ENCODE measurements at places on chromosomes 6 and 20. TPM values are rescaled to one million over a fixed set of nuclear protein-coding genes. Genes with fewer than 3 reads are reported as not detected.

IP6K3 gene
- not detected for total RNA-seq

ARFGEF3 gene
- total RNA-seq = 0.11 TPM

ATP6V1G2 gene
- total RNA-seq = 2.0 TPM

SLC17A3 gene
- not detected for total RNA-seq

AMD1 gene
- 96.3 TPM for total RNA-seq

CCN2 gene
- not detected for total RNA-seq

OR2J3 gene
- total RNA-seq = not detected

RIPPLY2 gene
- total RNA-seq = not detected

SCUBE3 gene
- total RNA-seq = 0.07 TPM

- H3K27ac ChIP-seq = no peak overlapping the region
- no peak for DNase-seq
- H3K4me1 ChIP-seq = no peaks in the 10 kb centered on the region
- H3K27me3 ChIP-seq = no peaks in the 10 kb centered on the region
- H3K36me3 ChIP-seq = peaks cover 6% of the 10 kb centered on the region
- H3K4me3 ChIP-seq = no peak overlapping the region
Measured at GRCh38 chr6:20575704-20576451, 41.6 kb downstream of the CDKAL1 start.

DNA sequence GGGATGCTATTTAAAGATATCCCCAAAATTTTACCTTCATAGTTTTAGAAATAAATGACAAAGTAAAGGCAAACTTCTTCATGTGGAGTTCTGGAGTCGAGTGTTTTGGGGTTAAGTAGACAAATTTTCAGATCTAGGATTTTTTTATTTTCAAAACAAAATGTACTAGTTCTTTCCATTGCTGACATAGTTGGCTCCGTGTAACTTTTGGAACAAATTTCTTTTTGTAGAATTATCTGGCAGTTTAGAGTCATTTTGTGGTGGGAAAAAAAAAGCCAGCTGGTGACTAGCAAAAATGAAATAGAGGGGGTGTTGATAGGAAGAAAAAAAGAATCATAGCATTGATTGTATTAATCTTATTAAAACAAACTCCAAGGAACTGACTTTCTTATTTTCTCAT, 131.6 kb upstream of the TCF21 start:
- no peak overlapping the region for H3K27ac ChIP-seq
- no peaks in the 10 kb centered on the region for H3K4me1 ChIP-seq
- H3K27me3 ChIP-seq = no peaks in the 10 kb centered on the region
- no peaks in the 10 kb centered on the region for H3K36me3 ChIP-seq
- no peak for DNase-seq

GRCh38 chr6:113690281-113691259, 166.6 kb upstream of the MARCKS start:
- DNase-seq = no peak
- no peaks in the 10 kb centered on the region for H3K36me3 ChIP-seq

DNA sequence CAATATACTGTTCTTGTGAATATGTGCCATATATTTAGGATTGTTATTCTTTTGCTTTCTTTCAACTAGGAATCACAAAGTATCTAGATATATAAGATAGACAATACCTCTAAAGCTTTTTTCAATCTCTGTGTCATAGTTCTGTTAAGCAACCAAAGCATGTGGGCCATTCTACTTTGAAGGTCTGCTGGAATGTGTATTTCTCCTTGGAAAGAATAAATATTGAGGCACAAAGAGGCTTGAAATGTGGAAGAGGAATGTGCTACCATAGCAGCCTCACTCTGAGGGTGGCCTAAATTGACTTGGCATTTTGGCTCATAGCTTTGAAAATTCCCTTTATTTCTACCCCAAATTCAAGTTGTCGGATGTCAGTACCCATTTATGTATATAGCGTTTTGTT, 488.5 kb upstream of the MAN1A1 start:
- H3K4me3 ChIP-seq = no peak overlapping the region
- no peaks in the 10 kb centered on the region for H3K36me3 ChIP-seq
- H3K27me3 ChIP-seq = no peaks in the 10 kb centered on the region
- H3K27ac ChIP-seq = no peak overlapping the region
- H3K4me1 ChIP-seq = no peaks in the 10 kb centered on the region
- DNase-seq = no peak

DNA sequence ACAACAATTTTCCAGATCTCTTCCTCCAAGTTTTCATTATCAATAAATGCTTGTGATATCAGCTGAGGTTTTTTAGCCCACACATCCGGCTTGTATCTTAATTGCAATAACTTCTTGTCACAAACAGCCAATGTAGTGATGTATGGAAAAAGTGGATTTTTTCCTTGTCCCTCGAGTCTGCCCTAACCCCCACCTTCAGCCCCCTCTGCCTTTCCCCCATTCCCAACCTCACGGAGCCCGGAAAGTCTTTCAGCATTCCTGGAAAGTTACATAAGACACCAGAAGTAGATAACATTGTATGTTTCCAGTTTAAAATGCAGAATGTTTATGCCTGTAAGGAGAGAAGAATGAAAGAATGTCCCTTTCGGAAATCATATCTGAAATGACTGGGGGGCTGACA, 179.2 kb upstream of the PHACTR1 start:
- H3K36me3 ChIP-seq = no peaks in the 10 kb centered on the region
- H3K4me3 ChIP-seq = no peak overlapping the region
- no peaks in the 10 kb centered on the region for H3K27me3 ChIP-seq
- H3K27ac ChIP-seq = no peak overlapping the region
- no peaks in the 10 kb centered on the region for H3K4me1 ChIP-seq

GRCh38 chr6:132246632-132247270, 154.5 kb downstream of the MOXD1 start:
- H3K27ac ChIP-seq = no peak overlapping the region
- no peak for DNase-seq
- no peaks in the 10 kb centered on the region for H3K36me3 ChIP-seq
- H3K4me1 ChIP-seq = no peaks in the 10 kb centered on the region

DNA sequence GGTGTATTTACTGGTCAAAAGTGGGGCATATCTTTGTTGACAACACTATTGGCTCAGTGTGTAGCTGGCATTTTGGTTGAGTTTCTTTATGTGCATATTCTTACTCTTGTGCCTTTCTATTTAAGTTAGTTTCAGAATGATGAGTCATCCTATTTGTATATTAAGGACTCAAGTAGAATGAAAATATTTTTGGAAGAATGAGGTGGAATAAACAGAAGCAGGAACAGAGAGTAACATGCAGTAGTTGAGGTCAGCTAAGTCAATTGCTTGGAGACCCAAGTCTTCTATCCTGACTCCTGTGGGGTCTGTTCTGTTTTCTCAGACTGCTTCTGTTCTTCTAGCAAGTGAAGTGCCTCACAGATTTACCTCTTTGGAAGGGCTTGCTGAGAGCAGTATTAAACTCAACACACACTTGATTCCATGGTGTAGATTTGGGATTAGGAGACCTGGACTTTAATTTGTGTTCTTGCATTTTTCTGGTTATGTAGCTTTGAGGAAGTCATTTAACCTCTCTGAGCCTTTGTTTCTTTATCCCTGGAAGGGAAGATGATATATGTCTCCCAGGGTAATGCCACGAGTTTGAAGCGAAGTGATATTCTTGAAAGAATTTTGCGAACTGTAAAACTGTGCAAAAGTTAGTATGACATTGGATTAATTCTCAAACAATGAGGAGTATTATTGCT, 324.3 kb downstream of the QKI start:
- no peak overlapping the region for H3K27ac ChIP-seq
- DNase-seq = no peak
- H3K4me3 ChIP-seq = no peak overlapping the region
- no peaks in the 10 kb centered on the region for H3K4me1 ChIP-seq
- H3K36me3 ChIP-seq = no peaks in the 10 kb centered on the region
- H3K27me3 ChIP-seq = no peaks in the 10 kb centered on the region

GRCh38 chr6:4607793-4608192, 168.4 kb upstream of the CDYL start:
- no peak for DNase-seq
- no peak overlapping the region for H3K4me3 ChIP-seq
- peaks cover 8% of the 10 kb centered on the region for H3K4me1 ChIP-seq
- no peaks in the 10 kb centered on the region for H3K27me3 ChIP-seq
- H3K36me3 ChIP-seq = no peaks in the 10 kb centered on the region
- no peak overlapping the region for H3K27ac ChIP-seq

- H3K27me3 ChIP-seq = no peaks in the 10 kb centered on the region
- DNase-seq = no peak
- no peaks in the 10 kb centered on the region for H3K36me3 ChIP-seq
- H3K27ac ChIP-seq = no peak overlapping the region
- H3K4me3 ChIP-seq = no peak overlapping the region
- H3K4me1 ChIP-seq = no peaks in the 10 kb centered on the region
Measured at GRCh38 chr6:97123112-97123511, 159.9 kb downstream of the MMS22L start.

DNA sequence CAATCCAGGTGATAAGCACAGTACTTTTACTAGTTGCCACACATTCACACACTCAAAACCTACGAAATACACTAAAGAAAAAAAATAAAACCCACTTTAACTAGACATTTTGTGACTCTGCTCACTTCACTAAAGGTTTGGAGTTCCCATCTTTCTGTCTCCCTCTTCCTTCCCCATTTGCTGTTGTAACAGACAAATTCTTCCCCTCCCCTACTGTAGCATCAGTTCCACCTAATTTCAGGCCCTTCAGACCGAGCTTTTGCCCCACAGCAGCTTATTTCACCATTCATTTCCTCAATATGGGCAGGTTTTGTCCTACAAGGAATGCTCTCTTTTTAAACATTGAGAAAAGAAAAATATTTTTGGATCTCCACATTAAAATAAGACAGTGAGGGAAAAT, 31.3 kb upstream of the MRAP2 start:
- H3K27ac ChIP-seq = no peak overlapping the region
- no peak for DNase-seq
- no peaks in the 10 kb centered on the region for H3K27me3 ChIP-seq
- H3K36me3 ChIP-seq = no peaks in the 10 kb centered on the region
- H3K4me1 ChIP-seq = no peaks in the 10 kb centered on the region

- no peaks in the 10 kb centered on the region for H3K36me3 ChIP-seq
- H3K4me1 ChIP-seq = no peaks in the 10 kb centered on the region
- H3K27ac ChIP-seq = no peak overlapping the region
- no peak overlapping the region for H3K4me3 ChIP-seq
- DNase-seq = no peak
Measured at GRCh38 chr6:140012150-140012549, 637.7 kb upstream of the CITED2 start.

DNA sequence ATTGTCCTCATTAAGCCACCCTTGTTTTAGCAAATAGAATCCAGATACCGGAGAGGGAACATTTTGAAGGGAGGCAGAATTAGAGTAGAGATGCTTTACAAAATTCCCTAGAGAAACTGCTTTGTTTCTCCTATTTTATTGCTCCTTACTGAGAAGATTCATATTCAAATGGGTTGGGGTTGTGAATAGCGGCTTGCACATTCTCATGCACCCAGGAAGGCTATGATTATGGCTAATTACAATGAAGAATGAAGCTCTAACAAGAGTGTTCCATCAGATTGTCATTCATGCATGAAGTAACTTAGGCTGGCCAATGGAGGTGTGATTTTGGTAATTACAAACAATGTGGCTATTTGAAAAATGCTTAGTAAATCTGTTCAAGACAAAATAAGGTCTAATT, 129.6 kb downstream of the PACRG start:
- no peak overlapping the region for H3K4me3 ChIP-seq
- no peaks in the 10 kb centered on the region for H3K27me3 ChIP-seq
- no peak overlapping the region for H3K27ac ChIP-seq
- no peaks in the 10 kb centered on the region for H3K36me3 ChIP-seq
- H3K4me1 ChIP-seq = no peaks in the 10 kb centered on the region

DNA sequence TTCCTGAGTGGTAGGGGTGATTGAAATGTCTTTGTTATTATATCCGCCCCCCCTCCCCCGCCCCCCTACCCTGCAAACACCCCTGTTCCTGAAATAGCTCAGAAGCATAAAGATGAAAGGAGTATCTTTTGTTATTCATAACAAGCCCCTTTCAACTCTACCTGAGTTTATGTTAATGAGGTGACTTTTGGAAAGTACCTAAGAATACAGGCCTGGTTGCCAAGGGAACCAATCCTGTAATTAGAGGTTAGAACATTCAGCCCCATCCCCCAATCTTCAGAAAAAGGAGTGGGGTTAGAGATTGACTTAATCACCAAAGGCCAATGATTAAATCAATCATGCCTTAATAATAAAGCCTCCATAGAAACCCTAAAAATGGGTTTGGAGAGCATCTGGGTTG, 979.2 kb upstream of the GJE1 start:
- peaks cover 9% of the 10 kb centered on the region for H3K4me1 ChIP-seq
- H3K4me3 ChIP-seq = no peak overlapping the region
- DNase-seq = no peak
- H3K27me3 ChIP-seq = no peaks in the 10 kb centered on the region
- H3K36me3 ChIP-seq = no peaks in the 10 kb centered on the region

GRCh38 chr6:39553860-39554802, 171.1 kb downstream of the KIF6 start:
- DNase-seq = no peak
- H3K27me3 ChIP-seq = no peaks in the 10 kb centered on the region
- no peak overlapping the region for H3K27ac ChIP-seq
- no peaks in the 10 kb centered on the region for H3K36me3 ChIP-seq

DNA sequence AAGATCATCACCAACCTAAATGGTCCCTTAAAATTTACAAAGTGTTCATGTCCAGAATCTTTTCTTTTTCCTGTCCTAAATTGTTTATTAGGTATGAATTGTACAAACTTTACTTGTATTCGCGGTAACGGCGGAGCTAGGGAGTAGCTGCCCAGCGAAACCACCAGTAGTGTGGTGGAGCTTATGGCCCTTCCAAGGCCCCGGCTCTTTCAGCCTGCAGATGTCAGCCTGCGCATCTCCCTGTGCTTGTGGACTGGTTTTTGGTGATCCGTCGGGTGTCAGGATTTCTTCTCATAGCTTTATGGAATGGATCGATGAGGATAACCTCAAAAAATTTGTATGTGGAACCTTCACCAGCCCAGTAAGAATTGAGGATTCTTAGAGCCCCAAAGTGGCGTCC, 27.2 kb upstream of the ENPP1 start:
- H3K27ac ChIP-seq = no peak overlapping the region
- peaks cover 5% of the 10 kb centered on the region for H3K27me3 ChIP-seq
- no peaks in the 10 kb centered on the region for H3K36me3 ChIP-seq

DNA sequence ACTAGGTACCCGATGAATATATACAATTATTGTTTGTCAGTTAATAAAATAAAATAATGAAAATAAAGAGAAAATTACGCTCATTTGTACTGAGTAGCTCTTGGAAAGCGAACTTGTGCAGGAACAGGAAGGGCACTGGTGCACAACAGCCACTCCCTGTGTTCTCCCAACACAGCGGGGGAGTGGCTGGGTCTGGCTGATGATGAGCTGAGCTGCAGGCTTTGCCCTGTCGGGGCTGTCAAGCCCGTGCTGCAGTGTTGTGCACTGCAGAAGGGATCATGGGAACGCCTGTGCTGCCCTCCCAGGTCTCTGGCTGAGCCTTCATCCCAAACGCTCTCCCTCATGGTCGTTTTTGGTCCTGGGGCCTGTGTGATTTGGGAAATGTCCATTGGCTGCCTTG, 131.7 kb upstream of the MAP3K4 start:
- no peaks in the 10 kb centered on the region for H3K4me1 ChIP-seq
- no peaks in the 10 kb centered on the region for H3K36me3 ChIP-seq
- no peak overlapping the region for H3K4me3 ChIP-seq

- H3K4me3 ChIP-seq = no peak overlapping the region
- H3K36me3 ChIP-seq = no peaks in the 10 kb centered on the region
- DNase-seq = no peak
- no peaks in the 10 kb centered on the region for H3K27me3 ChIP-seq
Measured at GRCh38 chr20:57140416-57140965, 126.0 kb downstream of the BMP7 start.

GRCh38 chr6:121855521-121855920, 420.1 kb downstream of the GJA1 start:
- DNase-seq = no peak
- no peaks in the 10 kb centered on the region for H3K4me1 ChIP-seq
- no peaks in the 10 kb centered on the region for H3K36me3 ChIP-seq
- no peak overlapping the region for H3K27ac ChIP-seq
- H3K27me3 ChIP-seq = no peaks in the 10 kb centered on the region
- no peak overlapping the region for H3K4me3 ChIP-seq

Measured in CD8-positive, alpha-beta memory T cell (primary cell).